Stimulated activated naive CD4-positive, alpha-beta T cell (primary cell): ENCODE measurements at places on chromosomes 4 and X.
A peak's percentile ranks its signal among the peaks of the same experiment; 100 is the strongest.

GRCh38 chr4:175657571-175657970 is 154.5 kb downstream of the GPM6A start:
- no peak for DNase-seq

DNA sequence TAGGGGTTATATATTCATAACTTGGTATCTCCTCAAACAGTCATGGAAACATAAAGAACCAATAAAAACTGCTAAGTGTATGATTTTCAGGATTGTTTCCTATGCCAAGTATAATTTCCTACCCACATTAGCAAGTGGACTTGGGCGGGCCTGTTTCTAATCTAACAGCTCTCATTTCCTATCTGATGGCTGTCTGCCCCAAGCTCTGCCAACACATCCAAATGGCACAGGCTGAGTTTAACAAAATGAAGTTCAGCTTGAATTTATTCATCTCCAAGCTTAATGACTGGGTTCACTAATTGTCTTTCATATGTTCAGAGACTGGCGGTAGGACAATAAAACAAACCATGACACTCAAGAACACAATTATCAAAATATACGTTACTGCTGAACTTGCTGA is 55.5 kb upstream of the S100G start:
- DNase-seq, result no peak

GRCh38 chrX:23952984-23953907 is 45.4 kb downstream of the CXorf58 start:
- peak; percentile 38 for DNase-seq

DNA sequence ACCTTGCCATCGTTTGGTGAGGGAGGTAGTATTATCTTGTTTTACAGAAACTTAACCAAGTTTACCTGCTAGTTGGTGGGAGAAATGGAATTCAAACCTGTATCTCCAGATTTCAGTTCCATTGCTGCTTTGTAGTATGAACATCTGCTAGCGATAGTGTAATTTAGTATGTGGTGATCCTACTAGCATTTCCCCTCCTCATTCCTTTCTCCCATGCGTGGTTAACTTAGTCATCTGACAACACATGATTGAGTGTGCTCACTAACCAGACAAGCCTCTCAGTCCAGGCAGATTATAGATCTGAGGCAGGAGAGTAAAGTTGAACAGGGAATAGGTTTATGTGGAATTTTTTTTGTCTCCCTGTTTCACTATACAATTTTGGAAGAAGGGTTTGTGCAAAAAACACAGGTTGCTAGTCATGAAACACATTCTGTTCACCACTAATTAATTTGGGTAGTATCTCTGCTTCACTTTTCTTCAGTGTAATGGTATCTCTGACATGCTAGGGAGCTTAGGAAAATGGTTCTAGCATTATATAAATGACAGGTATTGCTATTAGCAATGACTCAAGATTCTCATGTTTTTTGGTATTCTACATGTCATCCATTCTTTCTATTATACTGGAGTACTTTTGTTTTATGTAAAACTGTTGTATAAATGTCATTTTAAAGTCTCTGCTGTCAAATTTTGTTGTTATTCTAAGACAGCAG is 21.7 kb downstream of the RBPJ start:
- DNase-seq, result no peak

DNA sequence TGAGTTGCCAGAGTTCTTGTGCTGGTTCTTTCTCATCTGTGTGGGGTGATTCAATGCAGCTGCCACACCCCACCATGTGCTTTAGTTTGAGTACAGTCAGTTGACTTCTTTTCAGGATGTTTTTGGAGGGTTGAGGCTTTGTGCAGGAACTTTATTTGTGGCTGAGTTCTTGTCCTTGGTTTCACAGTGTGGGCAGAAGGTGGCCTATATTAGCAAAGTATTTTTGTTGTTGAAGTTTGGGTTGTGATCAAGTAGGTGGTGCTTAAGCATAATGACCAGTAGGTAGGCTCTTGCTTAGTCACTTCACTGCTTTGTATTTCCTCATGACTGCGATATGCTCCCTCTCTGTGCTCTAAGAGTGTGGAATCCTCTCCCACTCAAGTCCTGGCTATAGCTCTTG is 80.3 kb downstream of the ARHGAP24 start:
- DNase-seq, result no peak

GRCh38 chr4:89765966-89766365 is 71.0 kb downstream of the SNCA start:
- DNase-seq, result no peak

DNA sequence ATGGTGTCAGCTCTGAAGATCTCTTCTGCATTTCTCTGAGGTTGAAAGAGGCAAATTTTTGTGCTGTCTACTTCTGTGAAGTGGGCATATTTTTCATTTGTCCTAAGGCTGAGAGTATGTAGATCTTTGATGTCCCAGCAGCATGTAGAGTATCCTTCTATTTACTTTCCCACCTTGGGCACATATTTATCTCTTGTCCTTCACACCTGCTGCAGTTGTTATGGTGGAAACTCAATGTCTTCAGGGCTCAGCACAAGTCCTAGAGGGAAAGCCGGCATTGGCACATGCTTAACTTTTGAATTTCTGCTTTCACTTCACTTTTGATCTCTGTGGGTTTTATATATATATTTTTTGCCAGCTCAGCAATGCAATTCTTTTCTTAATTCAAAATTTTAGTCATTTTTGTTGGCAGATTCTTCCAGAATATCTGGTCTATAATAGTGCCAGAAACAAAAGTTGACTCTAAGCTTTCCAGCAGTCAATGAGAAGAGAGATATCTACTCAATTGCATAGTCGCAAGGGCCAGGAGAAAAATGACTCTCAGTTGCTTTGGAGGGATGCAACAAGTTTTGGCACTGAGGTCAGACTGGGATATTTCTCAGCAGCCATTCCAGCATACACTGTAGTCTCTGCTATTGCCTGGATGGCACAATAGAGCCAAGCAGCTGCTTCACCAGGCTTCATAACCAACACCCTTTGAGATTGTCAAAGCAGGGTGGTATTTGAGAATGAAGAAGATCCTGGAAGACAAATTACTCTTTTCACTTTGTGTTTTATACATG is 127.8 kb upstream of the FAT1 start:
- DNase-seq, result no peak

- DNase-seq, result no peak
These were observed 199.5 kb upstream of the DIPK2B start for GRCh38 chrX:45400027-45400779.

GRCh38 chrX:626745-627509 is 3.7 kb upstream of the SHOX start:
- DNase-seq, result no peak

DNA sequence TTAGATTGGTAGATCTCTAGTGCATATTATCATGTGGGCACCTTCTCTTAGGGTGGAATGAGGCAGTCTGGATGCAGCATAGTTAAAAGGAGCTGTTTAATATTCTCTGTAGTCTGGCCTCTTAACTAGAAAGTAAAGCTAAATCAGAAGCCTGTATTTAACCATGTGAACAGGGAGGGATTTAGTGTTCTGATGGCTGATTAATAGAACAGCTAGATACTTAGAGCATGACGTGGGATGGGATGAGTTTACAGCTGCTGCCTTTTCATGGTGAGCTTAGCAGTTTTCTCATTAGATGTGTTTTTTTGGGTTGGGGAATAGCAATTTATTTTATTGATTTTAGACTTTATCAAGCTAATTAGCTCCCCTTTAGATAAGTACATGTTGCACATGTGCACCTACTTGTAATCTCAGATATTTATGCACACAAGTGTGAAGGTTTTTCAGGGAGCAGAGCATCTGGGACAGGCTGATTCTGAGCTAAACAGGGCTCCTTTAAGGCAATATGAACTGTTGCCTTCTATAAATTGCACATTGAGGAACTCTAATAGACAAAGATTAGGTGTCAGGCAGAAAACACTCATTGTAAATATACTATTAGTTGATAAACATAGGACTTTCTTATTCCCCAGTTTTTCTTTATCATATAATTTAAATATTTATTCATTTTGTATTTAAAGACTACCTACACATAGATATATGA is 34.1 kb downstream of the YIPF6 start:
- DNase-seq, result no peak

GRCh38 chr4:15515106-15515505 is 45.4 kb downstream of the CC2D2A start:
- DNase-seq, result no peak

GRCh38 chr4:11566444-11567022 is 137.8 kb upstream of the HS3ST1 start:
- DNase-seq, result no peak

DNA sequence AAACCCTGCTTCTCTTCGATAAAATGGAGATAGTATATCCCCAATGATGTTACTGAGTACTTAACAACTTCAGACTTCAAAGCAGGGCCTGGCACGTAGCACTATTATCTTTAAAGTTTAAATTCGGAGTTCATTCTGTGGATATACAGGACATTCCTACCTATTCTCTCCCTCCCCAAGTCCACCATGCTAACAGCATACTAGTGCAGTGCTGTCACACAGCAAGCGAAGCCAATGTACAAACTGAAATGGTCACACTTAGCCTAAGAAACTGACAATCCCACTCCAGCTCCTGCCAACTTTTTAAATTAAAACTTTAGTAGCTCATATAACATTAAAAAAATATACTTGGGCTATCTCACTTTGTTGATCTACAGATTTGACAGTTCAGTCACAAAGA is 1.2 kb upstream of the DNAJB14 start:
- peak; percentile 19 for DNase-seq
